ENCODE measurements at places on chromosomes 5 and 9.

DNA sequence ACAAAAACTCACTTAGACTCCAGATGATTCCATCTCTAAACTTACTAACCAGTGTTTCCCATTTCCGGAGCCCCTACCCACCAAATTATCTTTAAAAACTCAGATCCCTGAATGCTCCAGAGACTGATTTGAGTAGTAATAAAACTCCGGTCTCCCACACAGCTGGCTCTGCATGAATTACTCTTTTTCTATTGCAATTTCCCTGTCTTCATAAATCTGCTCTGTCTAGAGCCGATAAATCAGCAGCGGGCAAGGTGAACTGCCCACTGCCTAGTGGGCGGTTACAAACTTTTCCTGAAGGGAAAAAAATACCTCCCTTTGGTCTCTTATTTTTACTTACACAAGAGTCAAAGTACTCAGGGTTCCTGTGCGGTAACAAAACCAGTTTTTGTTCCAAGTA lies 624.4 kb upstream of the RORB start:
- no peak for DNase-seq

- no peak for DNase-seq
These were observed 253.9 kb upstream of the PCSK5 start for GRCh38 chr9:75636427-75637045.

DNA sequence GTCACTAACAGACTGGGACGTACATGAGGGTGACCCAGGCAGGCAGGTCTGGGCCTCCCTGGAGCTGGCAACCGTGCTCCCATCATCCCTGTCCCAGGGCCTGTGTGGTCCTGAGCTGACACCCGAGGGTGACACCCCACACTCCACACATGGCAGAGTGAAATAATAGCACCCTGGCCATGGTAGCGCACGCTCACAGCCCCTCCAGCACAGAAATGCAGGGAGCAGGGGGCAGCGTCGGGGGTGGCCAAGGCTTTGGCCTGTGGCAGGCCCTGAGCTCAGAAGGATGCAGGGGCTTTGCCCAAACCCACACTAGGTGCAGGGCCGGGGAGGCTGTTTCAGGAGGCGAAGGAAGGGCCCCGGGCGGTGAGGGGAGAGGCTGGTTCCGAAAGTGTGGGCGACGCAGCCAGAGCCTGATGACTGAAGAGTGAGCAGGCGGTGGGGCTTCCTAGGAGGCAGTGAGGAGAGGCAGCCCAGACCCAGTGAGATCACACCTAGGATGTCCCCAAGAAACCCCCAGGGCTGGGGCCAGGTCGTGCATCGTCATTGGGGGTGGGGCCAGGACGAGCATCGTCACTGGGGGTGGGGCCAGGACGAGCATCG lies 12.9 kb downstream of the OR2V2 start:
- peak; percentile 72 for DNase-seq

DNA sequence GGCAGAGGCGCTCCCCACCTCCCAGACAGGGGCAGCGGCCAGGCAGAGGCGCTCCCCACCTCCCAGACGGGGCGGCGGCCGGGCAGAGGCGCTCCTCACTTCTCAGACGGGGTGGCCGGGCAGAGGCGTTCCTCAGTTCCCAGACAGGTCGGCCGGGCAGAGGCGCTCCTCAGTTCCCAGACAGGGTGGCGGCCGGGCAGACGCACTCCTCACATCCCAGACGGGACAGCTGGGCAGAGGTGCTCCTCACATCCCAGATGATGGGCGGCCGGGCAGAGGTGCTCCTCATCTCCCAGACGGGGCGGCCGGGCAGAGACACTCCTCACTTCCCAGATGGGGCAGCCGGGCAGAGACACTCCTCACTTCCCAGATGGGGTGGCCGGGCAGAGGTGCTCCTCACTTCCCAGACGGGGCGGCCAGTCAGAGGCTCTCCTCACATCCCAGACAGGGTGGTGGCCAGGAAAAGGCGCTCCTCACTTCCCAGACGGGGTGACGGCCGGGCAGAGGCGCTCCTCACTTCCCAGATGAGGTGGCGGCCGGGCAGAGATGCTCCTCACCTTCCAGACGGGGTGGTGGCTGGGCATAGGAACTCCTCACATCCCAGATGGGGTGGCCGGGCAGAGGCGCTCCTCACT lies 75.1 kb downstream of the CARTPT start:
- DNase-seq = no peak

- no peak for DNase-seq
These were observed 12.9 kb upstream of the SLCO6A1 start for GRCh38 chr5:102511666-102512065.

- peak; percentile 52 for DNase-seq
These were observed 1242.3 kb upstream of the WWC1 start for GRCh38 chr5:167049043-167049663.

DNA sequence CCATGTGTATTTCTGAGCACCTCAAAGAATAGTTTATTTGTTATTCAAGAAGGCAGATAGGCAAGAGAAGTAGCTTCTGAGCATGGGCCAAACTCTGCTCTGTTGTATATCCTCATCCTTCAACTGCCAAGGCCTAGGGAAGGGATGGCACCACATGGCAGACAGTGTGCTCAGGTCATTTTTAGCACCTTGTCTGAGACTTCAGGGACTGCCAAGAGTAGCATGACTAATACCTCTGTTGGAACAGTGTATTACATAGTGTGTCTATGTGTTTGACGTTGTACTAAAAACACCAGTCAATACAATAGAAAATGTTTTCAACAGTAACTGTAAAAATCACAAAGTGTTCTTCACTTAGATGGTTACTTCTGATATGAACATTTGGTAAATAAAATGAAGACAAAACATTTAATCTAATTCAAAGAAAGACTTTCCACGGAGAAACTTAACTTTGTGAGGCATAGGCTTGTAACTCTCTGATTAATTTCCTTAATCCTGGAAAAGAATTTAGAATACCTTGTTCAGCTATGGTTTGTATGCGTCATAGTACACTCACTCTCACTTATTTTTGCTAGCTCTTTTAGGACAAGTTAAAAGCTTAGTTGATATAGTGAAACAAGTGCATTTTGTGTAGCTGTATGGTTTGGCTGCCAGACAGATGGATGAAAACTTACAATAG lies 318.4 kb upstream of the RIOK2 start:
- DNase-seq = no peak

- DNase-seq = no peak
These were observed 53.7 kb downstream of the TLE1 start for GRCh38 chr9:81635521-81636254.

DNA sequence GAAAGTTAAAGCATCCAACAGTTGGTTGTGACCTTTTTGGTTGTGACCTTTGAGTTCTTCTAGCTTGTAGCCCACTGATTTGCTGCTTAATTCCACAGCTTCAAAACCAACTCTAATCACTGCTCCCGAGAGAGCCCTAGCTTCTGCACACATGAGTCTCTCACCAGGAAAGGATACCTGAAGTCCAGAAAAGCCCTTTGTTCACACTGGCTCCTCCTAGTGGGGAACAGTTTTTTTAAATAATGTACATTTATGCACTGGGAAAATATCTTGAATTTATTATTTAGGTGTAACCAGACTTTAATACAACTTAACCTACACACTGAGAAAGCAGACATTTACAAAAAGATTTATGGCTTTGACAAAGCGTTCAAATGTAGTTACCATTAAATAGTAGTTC lies 120.2 kb upstream of the CCDC152 start:
- DNase-seq = no peak

DNA sequence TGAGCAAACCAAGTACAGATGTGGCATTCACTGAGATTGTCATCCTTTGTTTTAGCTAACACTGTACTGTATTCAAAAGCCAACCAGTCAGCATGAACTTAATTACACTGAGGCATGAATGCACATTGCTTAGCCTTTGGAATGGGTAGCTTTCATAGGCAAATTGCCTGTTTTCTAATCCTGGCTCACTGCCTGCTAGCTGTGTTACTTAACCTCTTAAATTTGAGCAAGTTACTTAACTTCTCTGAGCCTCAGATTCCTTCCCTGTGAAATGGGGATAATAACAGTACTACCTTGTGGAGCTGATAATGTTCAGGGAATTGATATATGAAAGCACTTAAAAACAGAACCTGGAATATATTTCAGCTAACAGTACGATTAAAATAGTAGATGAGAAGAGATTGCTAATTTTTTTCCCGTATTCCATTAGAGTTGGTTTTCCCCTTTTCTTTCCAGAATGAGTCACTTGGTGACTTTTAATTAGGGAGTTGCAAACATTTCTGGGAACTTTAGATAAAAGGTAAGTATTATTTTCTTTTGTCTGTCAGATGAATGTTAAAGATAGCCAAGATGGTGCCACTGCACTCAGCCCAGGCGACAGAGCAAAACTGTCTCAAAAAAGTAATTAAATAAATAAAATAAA lies 43.9 kb downstream of the ARRDC3 start:
- DNase-seq = no peak

GRCh38 chr9:89786655-89787054 lies 181.8 kb downstream of the GADD45G start:
- no peak for DNase-seq

- DNase-seq = peak; percentile 74
These were observed 17.5 kb downstream of the WHRN start for GRCh38 chr9:114487607-114488300.

DNA sequence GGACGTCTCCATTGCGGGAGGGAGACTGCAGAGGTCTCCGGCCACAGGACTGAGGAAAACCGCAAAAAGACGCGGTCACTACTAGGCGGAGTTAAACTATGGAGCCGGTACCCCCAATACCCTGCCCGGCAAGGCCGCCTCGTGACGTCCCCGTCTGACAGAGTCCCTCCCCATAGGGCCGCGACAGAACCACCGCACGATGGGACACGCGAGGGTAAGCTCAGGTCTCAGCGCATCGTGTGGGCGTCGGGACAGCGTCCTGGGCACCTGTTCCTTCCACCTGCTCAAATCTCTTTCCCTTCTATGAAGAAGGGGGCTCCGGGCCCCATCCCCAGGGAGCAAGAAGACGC lies 35.2 kb upstream of the GLDC start:
- DNase-seq = peak; percentile 68

DNA sequence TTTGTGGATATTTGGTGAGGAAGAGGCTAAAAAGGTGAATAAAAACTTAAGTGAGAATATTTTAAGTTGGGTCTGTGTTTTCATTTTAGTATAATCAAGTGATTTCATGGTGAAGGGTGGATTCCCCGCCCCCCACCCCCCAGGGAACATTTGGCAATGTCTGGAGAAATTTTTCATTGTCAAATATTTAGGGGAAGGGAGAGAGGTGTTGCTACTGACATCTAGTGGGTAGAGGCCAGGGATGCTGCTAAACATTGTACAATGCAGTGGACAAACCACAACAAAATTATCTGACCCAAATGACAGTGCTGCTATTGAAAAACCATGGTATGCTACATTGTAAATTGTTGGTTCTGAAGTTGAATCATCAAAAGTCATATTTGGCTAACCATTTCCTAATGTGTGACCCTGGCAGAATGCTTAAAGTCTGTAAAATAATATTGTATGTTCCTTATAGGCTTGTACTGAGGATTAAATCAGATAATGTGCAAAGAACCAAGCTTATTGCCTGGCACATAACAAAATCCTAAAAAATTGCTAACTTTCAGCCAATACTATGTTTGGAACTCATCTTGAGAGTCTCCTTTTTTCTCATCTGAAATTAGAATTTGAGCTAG lies 5.6 kb downstream of the C5orf24 start:
- DNase-seq = peak; percentile 16

DNA sequence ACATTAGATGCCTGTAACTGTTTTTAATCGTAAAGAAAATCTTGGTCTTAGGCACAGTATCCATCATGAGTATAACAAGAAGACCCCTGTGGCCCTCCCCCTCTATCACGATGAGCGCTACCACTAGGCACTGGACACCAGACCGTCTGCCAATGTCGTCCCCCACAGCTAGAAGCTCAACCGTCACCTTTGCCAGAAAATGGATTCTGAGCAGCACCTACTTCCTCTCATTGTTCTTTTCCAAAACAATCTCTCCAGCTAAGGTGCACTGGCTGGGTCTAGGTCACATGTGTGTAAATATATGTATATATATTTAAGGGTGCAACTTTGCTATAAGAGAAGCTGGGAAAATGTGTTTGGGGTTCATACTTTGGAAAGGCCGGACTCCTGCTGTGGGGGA lies 15.7 kb upstream of the SSBP2 start:
- no peak for DNase-seq

GRCh38 chr5:36367524-36367923 lies 65.8 kb upstream of the RANBP3L start:
- DNase-seq = no peak

DNA sequence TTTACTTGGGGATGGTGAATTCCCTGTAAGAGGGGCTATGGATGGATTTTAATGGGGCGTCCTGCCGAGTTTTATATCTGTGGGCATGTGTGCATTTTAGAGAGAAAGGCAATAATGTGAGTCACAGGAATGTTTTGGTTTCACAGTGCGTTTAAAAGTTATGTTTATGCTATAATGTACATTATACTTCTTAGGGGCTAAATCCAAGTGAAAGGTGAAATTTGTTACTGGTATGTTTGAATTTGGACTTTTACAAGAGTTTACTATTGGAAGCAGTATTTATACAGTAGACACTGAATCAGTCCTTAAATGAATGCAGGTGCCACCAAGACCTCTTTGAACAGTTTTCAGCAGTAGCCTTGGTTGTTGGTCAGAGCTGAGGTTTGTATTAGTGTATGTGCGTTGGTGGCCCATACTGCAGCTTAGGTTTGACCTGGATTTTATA lies 5.6 kb downstream of the JMY start:
- DNase-seq = no peak

DNA sequence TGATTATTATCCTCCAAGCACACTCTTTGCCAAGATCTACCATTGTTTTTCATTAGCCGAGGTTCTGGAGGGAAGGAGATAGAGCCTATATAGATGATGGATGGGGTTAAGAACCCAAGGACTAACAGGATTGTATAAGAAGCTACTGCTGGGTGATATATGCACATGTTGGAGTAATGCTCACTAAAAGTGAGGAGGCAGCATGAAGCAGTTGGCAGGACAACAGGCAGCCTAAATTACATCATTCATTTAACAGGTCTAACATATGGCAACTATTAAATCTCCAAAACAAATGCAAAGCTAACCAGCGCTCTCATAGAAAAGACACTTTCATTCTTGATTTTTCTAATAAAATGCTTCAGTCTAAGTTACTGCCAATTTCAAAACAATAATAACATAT lies 293.2 kb downstream of the EPB41L4A start:
- no peak for DNase-seq

DNA sequence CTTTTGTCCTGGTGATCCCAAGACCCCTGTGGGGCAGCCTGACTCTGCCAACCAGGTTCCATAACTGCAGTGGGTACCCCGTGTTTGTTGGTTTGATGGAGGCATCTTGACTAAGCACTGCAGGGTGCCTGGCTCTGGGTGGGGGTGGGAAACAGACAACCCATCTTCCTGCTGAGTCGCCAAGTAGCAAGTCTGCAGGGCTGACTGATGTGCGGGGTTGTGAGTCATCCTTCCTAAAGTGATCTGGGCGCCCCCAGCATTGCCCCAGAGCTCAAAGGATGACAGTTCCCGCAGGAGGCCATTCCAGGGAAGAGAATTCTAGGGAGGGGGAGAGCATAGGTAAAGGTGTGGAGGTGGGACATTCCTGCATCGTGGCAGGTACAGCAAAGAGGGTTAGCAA lies 23.5 kb downstream of the DAB2IP start:
- no peak for DNase-seq

GRCh38 chr5:157524887-157525286 lies 50.7 kb downstream of the ADAM19 start:
- DNase-seq = no peak

GRCh38 chr5:155839251-155840037 lies 487.5 kb upstream of the SGCD start:
- no peak for DNase-seq

- no peak for DNase-seq
These were observed at the start of gene TNFAIP8 for GRCh38 chr5:119355685-119356611. Gene TNFAIP8 (plus strand): TSS chr5:119356019. CDS start chr5:119356091, 72 bp downstream.

All from NCI-H345 (cell line).